Stimulated activated CD4-positive, alpha-beta T cell treated with anti-CD3 and anti-CD28 coated beads, Interleukin-2, amount 100 ng/mL, for 24 hours (primary cell): ENCODE measurements at places on chromosomes 16 and 17.

DNA sequence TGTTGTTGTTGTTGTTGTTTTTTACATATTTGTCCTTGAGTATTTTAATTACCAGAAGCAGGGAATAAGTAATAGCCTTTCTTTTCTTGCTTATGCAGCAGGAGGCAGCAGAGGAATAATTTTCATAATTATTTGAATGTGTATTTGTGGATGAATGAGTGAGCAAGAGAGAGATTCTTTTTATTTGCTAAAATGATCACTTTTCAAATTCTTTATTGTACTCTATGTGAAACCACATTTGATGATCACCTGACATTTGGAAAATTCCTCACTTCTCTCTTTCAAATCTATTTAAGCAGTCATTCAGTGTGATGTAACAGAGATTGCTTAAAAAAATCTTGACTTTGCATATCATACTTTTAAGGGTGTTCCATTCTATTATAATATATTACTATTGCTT lies 223.6 kb downstream of the BCAS3 start:
- no peak for DNase-seq

GRCh38 chr16:49858200-49859124 lies 2.5 kb upstream of the ZNF423 start:
- DNase-seq = peak; percentile 51

GRCh38 chr17:80927791-80928216 lies 63.8 kb upstream of the CHMP6 start:
- DNase-seq = no peak

GRCh38 chr17:81240761-81241160 lies 1.6 kb downstream of the NDUFAF8 start:
- no peak for DNase-seq

- no peak for DNase-seq
Measured at GRCh38 chr17:33650304-33650703, 357.2 kb upstream of the ASIC2 start.

GRCh38 chr16:48158296-48158695 lies 2.5 kb upstream of the ABCC12 start:
- peak; percentile 39 for DNase-seq

DNA sequence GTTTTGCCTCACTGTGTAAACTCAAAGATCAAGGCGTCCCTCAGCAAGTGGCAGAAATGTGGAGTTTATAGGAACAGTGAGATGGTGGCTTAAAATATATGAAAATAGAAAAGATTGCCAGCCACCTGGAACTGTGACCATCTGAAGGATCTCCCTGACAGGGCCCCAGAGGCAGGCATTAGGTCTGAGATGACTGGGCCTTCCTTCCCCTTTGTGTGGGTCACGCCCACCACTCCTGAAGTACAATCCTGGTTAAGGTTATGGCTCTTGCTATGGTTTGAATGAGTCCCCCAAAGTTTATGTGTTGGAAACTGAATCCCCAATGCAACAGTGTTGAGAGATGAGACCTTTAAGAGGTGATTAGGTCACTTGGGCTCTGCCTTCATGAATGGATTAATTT lies 6.4 kb downstream of the ST6GALNAC2 start:
- no peak for DNase-seq

GRCh38 chr17:77180503-77181357 lies 40.0 kb downstream of the SEC14L1 start:
- DNase-seq = no peak

DNA sequence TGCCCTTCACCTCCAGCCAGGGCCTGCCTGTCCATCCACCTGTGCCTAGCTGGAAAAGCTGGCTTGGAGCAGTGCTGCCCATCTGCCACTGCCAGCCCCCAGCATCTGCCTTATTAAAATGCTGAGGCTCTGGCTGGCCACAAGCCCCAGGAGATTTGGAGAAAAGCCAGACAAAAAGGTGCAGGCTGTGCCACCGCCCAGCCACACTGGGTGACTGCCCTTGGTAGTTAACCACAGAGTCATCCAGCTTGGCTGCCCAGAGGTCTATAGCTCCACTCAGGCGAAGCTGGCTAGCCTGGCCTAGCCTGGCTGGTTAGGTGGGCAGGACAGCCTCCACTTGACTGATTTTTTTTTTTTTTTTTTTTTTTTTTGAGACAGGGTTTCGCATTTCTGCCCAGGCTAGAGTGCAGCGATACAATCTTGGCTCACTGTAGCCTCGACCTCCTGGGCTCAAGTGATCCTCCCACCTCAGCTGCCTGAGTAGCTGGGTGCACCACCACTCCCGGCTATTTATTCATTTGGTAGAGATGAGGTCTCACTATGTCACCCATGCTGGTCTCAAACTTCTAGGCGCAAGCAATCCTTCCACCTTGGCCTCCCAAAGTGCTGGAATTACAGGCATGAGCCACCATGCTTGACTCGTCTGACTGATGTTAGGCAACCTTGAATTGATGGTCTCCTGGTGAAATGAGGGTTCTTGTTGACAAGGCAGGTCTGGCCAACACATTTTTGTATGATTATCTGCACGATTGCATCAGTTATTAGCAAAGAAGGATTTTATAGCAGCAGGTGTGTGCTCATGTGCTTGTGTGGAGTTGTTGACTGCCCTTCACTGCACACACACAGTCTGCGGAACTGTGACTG lies 103.8 kb downstream of the RAB11FIP4 start:
- DNase-seq = no peak

GRCh38 chr16:79757163-79757562 lies 156.6 kb upstream of the MAF start:
- DNase-seq = no peak

GRCh38 chr17:29126268-29126930 lies 53.8 kb downstream of the MYO18A start:
- DNase-seq = no peak

GRCh38 chr17:55062921-55063320 lies 94.4 kb downstream of the STXBP4 start:
- DNase-seq = no peak

DNA sequence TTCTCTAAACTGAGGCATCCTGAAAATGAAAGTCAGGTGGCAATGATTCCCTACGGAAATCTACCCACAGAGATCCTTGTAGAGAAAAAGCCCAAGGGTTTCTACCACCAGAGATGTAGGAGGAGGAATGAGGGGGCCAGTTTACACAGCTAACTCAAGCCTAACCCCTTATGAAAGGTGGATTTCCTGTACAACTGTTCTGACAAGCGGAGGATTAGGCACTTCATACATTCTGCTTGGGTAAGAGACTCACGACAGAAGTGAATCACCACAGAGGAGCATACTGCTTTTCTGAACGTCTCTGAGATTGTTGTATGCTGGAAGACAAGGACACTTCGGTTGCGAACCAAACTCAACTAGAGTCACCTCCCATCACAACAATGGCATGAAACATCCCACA lies 72.7 kb downstream of the SMG6 start:
- no peak for DNase-seq

- DNase-seq = no peak
Measured at GRCh38 chr16:13997526-13997925, 73.6 kb upstream of the MRTFB start.
